ENCODE measurements at places on chromosomes 7 and 10.

GRCh38 chr7:47565640-47566250, 16.2 kb downstream of the TNS3 start:
- no peak for DNase-seq

DNA sequence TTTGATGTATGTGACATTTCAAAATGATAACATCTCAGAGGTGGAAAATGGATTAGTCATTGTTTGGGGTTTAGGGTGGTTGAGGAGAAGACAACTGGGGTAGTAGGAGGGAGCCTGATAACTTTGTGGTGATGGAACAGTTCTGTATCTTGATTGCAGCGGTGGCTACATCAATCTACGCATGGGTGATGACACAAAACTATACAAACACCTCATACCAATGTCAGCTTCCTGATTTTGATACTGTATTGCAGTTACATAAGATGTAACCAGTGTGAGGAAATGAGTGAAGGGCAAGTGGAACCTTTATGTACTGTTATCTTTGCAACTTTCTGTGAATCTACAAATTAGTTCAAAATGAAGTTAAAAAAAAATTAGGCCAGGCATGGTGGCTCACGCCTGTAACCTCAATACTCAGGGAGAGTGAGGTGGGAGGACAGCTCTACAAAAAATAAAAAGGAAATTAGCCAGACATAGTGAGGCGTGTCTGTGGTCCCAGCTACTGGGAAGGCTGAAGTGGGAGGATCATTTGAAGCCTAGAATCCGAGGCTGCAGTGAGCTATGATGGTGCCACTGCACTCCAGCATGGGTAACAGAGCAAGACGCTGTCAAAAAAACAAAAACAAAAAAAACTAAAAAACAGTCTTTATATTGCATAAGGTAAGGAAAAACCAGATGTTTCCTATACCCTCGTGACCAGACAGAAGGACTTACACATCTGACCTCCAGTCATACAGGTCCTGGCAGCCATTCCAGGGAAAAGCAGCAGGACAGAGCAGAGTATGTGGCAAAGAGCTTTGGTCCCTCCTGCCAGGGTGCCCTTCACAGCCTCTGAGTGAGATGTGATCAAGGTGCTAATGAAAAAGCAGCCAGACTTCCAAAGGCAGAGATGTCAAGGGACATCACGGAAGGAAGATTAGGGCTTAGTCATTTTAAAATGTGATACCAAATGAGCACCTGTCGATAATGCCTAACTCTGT, 50.8 kb downstream of the CYTH3 start:
- no peak for DNase-seq

- DNase-seq = peak; percentile 77
These were observed 598 bp downstream of the MCMBP start for GRCh38 chr10:119871881-119872609.

GRCh38 chr7:38548605-38549004, 82.6 kb downstream of the AMPH start:
- peak; percentile 43 for DNase-seq

- DNase-seq = no peak
These were observed 25.2 kb downstream of the NUB1 start for GRCh38 chr7:151366880-151367222.

- no peak for DNase-seq
These were observed 31.7 kb downstream of the TRIM24 start for GRCh38 chr7:138491612-138492386.

DNA sequence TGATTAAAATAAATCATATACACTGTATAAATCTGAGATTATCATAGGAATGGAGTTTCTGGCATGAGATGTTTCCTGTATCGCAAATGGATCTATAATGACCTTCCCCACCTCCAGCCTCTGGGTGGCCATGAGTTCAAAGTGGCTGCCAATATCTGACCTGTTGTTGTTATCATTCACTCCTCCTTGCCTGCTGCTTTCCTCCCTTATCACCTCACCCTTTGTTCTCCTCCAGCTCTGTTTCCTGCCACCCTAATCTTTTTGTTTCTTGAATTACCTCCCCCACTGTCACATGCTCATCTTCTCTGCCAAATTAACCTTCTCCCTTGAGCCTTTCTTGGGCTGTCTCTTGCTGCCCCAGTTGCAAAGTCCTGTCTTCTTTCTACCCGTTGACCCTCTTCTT, 12.0 kb downstream of the SCD start:
- DNase-seq = no peak

- DNase-seq = no peak
These were observed 28.8 kb upstream of the HECTD2 start for GRCh38 chr10:91381257-91381891.

DNA sequence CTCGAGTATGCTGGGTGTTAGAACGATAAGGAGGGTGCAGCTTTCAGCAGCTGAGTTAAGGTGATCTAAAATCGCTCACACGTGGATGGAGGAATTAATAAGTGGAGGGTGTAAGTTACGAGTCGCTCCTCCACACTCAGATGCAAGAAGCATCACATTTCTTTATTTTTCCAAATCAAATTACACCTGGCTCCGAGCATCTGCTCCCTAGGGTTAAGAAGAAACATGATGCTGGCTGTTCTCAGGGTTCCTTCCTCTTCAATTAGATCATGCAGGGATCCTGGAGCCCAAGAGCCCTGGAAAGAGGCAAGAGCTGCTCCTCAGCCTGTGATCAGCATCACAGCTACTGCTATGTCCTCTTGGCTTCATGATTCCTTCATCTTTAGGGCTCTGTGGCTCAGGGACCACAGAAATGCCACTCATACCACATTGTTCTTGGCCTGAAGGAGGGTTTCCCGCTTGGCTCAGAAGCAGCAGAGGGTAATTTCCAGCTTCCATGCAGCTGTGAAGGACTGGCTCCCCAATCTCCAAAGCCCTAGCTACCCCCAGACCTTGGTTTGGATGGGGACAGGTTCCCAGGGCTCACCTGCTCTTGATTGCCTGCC, 235.9 kb upstream of the ZNF32 start:
- no peak for DNase-seq

GRCh38 chr10:122703483-122704448, 4.1 kb upstream of the C10orf120 start:
- DNase-seq = peak; percentile 54

DNA sequence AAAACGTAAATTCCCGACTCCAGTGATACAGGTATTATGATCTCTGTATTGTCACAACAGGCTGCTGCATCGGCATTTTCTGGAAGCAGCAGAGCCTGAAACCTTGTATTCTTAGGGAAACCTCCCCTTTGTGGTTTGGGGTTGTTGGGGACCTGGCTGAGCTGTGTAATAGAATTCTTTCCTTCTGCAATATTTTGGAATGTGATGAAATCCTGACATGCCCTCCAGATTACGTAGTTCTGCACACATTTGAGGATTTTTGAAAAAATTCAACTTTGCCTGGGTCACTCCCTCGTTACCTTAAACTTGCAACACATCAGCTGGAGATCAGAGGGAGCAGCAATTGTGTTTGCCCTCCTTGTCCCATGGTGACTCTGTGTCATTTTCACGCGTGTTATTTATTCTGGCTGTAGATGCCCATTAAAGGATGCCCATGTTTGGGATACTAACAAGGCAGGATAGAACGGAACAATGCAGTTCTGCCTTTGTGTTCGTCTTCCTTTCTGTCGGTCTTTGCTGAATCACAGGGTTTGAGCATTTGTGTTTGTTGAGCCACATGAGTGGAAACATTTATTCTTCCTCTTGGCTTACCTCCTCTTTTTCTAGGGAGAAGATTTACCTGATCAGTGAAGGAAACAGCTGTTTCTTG, 181.7 kb downstream of the TCF7L2 start:
- DNase-seq = no peak

GRCh38 chr7:50610521-50611277, 45.5 kb upstream of the DDC start:
- DNase-seq = no peak

GRCh38 chr10:115947104-115947503, 325.9 kb downstream of the GFRA1 start:
- no peak for DNase-seq

- DNase-seq = no peak
These were observed 58.6 kb downstream of the LOXL4 start for GRCh38 chr10:98209441-98209840.

DNA sequence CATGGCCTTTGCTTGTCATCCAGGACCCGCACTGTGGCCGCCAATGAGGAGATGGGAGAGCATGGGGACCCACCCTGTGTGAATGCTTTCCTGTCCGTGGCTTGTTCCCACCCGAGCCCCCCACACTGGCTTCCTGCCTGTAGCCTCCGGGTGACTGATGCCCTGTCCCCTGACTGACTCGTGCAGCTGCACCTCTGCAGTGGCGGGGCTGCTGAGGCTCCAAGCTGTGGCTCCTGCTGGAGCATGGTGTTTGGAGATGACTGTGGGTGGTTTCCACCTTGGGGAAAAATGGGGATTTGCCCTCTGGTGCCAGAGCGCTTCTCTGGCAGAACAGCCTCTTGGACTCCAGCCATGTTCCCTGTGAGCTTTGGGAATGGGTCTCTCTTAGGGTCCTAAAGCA, 2.1 kb downstream of the CAMK1D start:
- peak; percentile 56 for DNase-seq

- no peak for DNase-seq
These were observed 1046.9 kb downstream of the DNAJB9 start for GRCh38 chr7:109616551-109617069.

DNA sequence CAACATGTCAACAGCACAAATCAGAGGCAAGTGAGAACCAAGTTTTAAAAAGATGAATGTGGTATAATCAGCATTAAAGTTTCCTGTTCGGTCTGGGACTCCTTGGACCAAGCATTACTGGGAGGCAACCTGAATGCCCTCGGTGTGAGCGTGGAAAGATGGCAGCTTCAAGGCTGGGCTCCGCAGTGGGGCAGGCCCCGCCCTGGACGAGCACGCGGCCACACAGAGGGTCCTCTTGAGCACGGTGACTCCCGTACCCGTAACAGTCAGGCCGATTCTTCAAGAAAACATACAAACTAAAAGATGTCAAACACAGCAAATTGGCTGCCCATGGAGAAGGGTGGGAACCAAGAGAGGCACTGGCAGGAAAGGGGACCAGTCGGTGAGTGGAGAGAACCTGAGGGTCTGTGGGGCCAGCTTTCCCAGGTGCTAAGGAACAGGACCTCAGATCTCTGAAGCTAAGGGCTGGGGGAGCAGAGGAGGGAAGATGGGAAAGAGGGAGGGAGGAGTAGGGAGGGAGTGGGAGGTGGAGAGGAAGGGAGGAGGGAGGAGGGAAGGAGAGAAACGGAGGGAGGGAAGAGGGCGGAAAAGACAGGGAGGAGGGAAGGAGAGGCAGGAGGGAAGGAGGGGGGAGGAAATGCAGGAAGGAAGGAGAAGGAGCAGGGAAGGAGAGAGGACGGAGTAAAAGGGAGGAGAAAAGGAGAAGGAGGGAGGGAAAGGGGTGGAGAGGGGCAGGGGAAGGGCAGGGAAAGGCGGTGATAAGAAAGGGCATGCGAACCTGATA, 71.2 kb upstream of the FAM20C start:
- no peak for DNase-seq

DNA sequence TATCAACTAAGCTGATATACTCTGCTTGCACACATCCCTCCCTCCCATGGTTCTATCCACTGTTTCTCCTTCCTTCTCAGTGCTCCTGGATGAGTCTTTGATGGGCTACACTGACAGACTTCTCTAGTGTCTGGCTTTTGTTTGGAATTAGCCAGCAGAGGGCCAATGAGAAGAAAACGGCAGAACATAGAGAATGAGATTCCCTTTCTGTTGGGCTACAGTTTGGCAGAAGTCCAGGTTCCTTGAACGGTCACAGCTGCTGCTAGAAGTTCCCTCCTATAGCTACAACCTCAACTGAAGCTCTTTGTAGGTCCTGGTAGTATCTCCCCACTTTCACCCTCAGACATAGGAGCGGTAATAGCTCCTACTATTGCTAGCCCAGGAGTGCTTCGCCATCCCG, 251.1 kb upstream of the LRRN3 start:
- DNase-seq = peak; percentile 98

GRCh38 chr7:3250725-3251124, 50.3 kb upstream of the SDK1 start:
- DNase-seq = no peak

DNA sequence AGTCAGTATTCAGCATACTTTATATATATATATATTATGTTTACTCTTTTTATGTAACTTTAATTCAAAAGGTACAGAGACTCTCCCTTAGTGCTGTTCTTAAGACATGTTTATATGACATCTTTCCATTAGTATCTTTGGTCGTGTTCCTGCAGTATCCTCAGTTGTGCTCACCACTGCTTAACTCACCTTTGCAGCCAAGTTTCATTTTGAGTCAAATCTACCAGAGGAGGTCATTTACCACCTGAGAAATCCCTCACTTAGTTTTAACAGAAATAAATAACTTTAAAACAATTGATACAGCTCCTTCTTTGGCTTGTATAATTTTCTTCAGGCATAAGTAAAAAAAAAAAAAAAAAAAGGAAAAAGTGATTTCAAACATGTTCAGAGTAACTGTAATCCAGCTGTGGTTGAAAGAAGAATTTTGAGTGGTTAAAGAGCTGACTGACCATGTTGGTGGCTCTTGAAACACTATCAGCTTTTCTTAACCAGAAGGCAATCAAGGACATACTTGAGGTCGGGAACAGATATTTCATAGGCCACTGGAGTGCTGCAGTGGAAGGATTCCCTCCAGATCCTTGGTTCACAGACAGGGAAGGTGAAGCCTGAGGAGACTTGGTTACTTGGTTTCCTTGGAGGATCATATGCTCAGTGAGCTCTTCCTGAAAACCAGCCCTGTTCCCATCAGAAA, 116.8 kb downstream of the AUTS2 start:
- no peak for DNase-seq

- no peak for DNase-seq
These were observed 775.3 kb upstream of the POM121L12 start for GRCh38 chr7:52260046-52260665.

DNA sequence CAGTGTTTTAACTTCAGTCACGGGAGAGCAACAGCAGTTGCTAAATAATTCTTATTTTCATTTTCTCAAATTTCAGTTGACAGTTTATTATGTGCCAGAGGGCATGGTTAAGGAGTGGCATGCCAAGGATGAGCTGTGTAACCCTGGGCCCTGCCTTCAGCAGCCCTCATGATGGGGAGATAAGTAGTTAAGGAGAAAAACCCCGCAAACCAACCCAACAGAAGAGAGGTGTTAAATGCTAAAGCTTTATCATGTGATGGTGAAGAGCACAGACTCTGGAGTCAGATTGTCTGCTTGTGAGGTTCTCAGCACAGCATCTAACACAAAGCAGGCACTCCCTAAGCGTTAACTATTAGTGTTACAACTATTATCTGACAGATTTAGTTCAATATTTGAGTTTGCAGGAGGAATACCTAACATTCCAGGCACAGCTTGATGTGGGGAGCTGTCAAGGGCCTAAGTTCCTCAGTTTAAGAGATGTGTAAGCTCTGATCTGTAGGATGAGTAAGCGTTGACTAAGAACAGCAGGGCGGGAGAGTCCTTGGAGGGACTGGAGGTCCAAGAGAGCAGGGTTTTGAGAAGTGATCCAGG, 29.6 kb downstream of the STAM start:
- DNase-seq = no peak

DNA sequence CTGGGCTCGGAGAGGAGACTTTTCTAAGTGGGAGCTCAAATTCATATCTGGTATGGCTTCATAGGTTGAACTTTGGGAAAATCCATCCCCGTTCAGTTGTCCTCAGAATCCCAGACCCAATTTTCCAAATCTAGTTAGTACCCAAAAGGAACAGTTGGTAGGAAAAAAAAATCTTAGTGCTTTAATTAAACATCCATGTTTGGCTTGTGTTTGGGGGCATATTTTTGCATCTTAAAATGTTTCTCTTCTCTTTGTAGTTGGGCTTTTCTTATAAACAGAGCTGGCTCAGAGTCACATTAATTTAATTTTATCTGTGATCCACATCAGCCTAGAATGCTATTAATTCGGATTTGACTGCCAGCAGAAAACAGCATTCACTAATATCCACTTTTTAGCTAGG, 165.9 kb downstream of the BUB3 start:
- no peak for DNase-seq

Measured in NCI-H69 (cell line).